ENCODE measurements at places on chromosomes 16 and 17.

- no peak for DNase-seq
Observed at GRCh38 chr17:51152766-51153209, 571 bp upstream of the NME1 start.

- no peak for DNase-seq
Observed at GRCh38 chr16:83005653-83006160, 378.9 kb downstream of the CDH13 start.

DNA sequence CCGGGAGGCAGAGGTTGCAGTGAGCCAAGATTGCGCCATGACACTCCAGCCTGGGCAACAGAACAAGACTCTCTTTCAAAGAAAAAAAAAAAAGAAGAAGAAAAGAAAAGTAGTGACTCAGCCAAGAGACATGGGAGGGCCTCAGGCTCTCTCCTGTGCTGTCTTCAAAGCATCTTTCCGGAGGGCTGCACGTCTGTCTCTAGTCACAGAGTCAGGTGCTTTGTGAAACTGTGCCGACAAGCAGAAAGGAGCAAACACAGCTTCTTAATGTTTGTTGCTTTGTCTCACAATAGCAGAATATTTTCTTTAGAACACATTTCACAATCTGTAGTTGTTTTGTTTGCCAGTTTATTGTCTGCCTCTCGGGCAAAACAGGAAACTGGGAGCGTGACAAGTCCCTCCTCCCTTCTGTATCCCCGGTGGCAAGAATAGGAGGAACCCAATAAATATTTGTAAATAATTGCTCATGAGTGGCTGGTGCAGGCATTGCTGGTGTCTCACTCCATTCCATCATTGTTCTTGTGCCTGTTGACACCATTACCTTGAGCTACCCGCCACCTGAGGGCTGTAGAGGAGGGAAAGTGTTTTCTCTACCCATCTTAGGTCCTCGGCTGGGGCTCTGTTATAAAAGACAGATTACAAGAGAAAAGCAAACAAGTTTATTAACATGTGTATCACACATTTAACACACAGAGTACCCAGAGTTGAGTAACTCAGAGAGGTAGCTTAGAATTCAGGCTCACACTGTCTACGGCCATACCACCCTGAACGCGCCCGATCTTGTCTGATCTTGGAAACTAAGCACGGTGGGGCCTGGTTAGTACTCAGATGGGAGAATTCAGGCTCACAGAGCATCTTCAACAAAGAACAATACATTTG is 5.5 kb downstream of the GAST start:
- no peak for DNase-seq

GRCh38 chr17:61395409-61395982 is 4.1 kb upstream of the TBX2 start:
- DNase-seq: no peak

Measured in NCI-H1048 (cell line).